Activated CD4-positive, alpha-beta memory T cell treated with anti-CD3 and anti-CD28 coated beads for 36 hours (primary cell): ENCODE measurements at places on chromosomes 2 and 18. TPM values are rescaled to one million over a fixed set of nuclear protein-coding genes. Genes with fewer than 3 reads are reported as not detected.

Gene MFSD2B
- 0.39 TPM for total RNA-seq

Gene FBXO36
- 1.5 TPM for total RNA-seq

Gene IRS1
- 2.1 TPM for total RNA-seq

Gene ASXL3
- not detected for total RNA-seq

GRCh38 chr2:28406276-28407096, 13.8 kb downstream of the FOSL2 start:
- peaks cover 90% of the 10 kb centered on the region for H3K36me3 ChIP-seq
- H3K4me3 ChIP-seq = peak overlapping the region; percentile 32
- no peaks in the 10 kb centered on the region for H3K27me3 ChIP-seq
- peak; percentile 82 for DNase-seq

DNA sequence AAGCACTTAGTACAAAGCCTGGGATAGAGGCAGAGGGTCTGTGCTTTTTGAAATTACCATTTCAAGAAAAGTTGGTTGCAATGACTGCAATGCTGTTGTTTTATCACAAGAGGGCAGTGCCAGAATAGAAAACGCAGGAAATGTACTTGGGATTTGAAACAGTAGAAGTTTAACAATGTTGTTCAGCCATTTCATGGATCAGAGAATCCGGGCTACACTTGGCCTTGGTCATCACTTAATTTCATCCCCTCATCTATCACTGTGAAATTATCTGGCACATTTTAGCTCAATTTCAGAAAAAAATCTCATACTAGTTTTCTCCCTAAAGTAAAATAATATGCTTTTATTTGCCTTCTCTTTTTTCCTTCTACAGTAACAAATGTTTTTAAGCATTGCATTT, 70.8 kb downstream of the RAPGEF4 start:
- H3K4me1 ChIP-seq = no peaks in the 10 kb centered on the region
- no peak overlapping the region for H3K4me3 ChIP-seq
- DNase-seq = no peak
- H3K27ac ChIP-seq = no peak overlapping the region
- no peaks in the 10 kb centered on the region for H3K36me3 ChIP-seq

DNA sequence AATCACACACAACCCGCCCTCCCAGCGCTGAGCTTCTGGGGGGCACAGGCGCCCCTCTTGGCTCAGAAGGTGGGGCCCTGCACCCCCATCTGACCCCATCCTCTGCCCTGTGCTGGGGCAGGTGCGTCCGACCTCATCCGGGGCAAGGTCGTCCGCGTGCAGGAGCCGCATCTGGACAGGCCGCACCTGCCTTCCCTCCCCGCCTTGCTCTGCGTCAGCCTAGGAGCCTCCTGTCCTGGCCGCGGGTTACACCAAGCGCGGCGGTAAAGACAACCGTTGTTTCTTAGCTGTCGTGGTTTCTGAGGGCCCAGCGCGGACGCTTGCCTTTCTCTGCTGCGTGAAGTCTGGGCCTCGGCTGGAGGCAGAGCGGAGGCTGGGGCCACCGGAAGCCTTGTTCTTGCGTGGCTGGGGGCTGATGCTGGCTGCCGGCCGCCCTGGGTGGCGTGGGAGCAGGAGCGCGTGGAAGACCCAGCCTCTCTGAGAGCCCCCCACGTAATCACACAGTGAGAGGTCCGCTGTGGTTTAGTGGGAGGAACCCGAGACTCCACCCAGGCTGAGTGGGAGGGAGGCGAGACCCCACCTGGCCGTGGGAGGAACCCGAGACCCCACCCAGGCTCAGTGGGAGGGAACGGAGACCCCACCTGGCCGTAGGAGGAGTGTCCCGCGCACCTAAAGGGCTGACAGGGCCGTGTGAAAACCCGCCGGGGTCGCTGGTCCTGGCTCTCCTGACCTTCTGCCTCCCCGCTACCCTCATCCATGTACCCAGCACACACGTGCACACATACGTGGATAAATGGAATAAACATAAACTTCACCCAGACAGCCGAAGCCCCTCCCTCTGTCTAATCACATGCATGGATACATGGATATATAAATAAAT, 51.8 kb downstream of the KCNG2 start:
- H3K27ac ChIP-seq = no peak overlapping the region
- no peaks in the 10 kb centered on the region for H3K4me1 ChIP-seq
- H3K36me3 ChIP-seq = no peaks in the 10 kb centered on the region

- no peak for DNase-seq
- H3K27ac ChIP-seq = no peak overlapping the region
- no peaks in the 10 kb centered on the region for H3K4me1 ChIP-seq
- H3K4me3 ChIP-seq = no peak overlapping the region
Observed at GRCh38 chr2:15260835-15261234, 300.3 kb downstream of the NBAS start.

DNA sequence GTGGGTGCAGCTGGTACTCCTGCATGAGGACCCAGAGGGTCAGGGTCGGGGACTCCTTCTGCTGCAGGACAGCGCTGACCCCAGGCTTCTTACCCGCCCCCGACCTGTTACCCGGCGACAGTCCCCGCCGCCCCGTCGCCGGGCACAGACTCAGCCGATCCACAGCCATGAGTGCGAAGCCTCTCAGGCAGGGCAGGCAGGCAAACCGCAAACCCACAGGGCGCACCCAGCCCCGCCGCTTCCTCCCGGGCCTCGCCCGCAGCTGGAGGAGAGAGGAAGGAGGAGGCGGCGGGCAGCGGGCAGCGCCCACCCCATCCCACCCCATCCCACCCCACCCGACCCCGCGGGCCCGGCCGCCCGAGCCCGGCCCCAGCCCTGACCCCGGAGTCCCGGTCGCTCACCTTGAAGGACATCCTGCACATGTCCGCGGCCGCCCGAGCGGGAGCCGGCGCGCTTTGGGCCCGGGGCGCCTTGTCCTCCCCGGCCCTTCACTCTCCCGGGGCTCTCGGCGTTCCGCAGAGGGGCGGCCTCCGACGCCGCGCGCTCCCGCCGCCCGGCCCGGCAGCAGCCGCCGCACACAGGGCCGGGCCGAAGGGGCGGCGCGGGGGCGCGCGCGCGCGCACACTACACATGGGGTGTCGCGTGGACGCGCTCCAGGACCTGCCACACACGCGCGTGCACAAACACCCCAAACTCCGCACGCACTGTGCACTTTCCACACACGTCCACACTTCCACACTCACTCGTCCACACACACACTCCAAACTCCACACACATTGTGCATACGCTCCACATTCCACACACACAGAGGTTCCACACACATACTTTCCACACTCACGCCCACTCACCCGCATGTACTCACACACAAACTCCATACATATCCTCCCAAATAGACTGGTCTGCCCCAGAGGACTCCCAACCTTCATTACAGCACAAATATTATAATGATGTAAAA, at the start of gene ANKRD29:
Gene ANKRD29 (minus strand): TSS at position 603 of the 955 bp plus-strand sequence. CDS start 181 bp downstream, at position 422.
- H3K27me3 ChIP-seq = peaks cover 24% of the 10 kb centered on the region
- no peak within 1 kb of the TSS for H3K27ac ChIP-seq
- peak; percentile 76 for DNase-seq
- peaks cover 16% of the 10 kb centered on the region for H3K4me1 ChIP-seq
- peak within 1 kb of the TSS; percentile 80 for H3K4me3 ChIP-seq

- H3K27ac ChIP-seq = no peak overlapping the region
- no peak for DNase-seq
- no peaks in the 10 kb centered on the region for H3K4me1 ChIP-seq
- H3K36me3 ChIP-seq = no peaks in the 10 kb centered on the region
- H3K27me3 ChIP-seq = no peaks in the 10 kb centered on the region
Observed at GRCh38 chr18:52605345-52605744, 265.3 kb downstream of the DCC start.

- no peak overlapping the region for H3K27ac ChIP-seq
- H3K27me3 ChIP-seq = peaks cover 4% of the 10 kb centered on the region
- H3K4me1 ChIP-seq = no peaks in the 10 kb centered on the region
- no peaks in the 10 kb centered on the region for H3K36me3 ChIP-seq
- H3K4me3 ChIP-seq = no peak overlapping the region
- no peak for DNase-seq
Observed at GRCh38 chr2:167929484-167929883, 317.9 kb downstream of the STK39 start.

DNA sequence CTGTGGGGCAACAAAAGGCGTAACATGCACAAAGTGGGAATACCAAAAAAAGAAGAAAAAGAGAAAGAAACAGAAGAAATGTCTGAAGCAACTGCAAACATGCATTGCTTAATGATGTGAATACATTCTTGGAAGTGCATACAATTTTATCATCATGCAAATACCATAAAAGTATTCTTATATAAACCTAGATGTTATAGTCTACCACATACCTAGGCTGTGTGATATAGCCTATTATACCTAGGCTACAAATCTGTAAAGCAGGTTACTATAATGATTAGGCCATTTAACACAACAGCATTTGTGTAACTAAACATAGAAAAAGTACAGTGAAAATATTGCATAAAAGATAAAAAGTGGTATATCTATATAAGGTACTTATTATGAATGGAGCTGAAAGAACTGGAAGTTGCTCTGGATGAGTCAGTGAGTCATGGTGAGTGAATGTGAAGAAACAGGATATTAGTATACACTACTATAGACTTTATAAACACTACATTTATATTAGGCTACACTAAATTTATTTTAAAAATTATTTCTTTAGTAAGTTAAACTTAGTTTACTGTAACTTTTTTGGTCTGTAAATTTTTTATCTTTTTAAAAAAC, 319.4 kb upstream of the KCNH7 start:
- no peaks in the 10 kb centered on the region for H3K27me3 ChIP-seq
- no peak for DNase-seq
- H3K4me1 ChIP-seq = no peaks in the 10 kb centered on the region
- H3K36me3 ChIP-seq = no peaks in the 10 kb centered on the region

DNA sequence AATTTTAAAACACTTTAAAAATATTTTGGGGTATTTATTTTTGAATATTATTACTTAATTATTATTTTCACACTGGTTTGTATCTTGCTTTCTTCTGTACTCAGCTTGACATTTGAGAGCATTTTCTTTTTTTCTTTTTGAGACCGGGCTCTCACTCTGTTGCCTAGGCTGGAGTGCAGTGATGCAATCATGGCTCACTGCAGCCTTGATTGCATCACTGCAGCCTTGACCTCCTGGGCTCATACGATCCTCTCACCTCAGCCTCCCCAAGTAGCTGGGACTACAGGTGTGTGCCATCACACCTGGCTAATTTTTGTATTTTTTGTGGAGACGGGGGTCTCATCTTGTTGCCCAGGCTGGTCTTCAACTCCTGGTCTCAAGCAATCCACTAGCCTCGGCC, 79.9 kb upstream of the DLX2 start:
- no peak overlapping the region for H3K27ac ChIP-seq
- no peak for DNase-seq
- no peaks in the 10 kb centered on the region for H3K27me3 ChIP-seq
- peaks cover 15% of the 10 kb centered on the region for H3K4me1 ChIP-seq
